ENCODE measurements at places on chromosomes 1 and 21.

DNA sequence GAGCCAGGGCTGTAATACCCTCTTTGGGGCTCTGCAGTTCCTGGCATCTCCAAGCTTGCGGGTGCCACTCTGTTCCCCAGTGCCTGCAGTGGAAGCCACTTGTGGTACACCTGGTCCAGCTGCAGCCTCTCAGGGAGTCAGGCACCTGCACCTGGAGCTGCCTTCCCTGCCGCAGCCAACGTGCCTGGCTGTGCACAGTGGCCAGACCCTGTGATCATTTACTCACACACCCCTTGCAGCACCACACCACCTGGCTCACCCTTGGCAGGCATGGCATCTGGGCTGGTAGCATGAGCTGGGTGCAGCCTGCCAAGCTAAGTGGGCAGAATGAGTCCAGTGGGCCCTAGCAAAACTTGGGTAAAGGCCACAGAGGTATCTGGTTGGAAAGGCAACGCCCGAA is 51.1 kb upstream of the NTPCR start:
- DNase-seq: no peak

- no peak for DNase-seq
These were observed 57.4 kb upstream of the CXADR start for GRCh38 chr21:17455451-17455850.

- no peak for DNase-seq
These were observed 78.5 kb downstream of the GALNT2 start for GRCh38 chr1:230145505-230145899.

DNA sequence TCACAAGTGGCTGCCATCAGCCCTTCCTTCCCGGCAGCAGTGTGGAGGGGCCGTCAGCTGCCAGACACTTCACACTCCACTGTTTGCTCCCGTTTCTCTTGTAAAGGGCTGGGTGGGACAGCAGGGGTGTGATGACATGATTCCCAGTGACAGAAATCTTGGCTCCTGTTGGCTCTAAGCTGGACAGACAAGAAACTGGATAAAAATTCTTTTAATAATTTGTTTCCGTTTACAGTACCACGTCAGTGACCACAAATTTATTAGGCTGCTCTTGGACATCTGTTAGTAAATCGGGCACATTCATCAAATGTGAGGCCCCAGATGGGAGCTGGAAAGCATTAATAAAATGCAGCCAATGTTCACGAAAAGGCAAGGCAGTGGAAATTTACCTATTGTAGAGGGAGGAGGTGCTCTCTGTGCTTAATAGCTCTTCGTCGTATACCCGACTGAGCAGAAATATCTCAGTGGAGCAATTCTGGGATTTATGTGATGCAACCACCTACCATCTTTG is 353.7 kb upstream of the GREM2 start:
- no peak for DNase-seq

DNA sequence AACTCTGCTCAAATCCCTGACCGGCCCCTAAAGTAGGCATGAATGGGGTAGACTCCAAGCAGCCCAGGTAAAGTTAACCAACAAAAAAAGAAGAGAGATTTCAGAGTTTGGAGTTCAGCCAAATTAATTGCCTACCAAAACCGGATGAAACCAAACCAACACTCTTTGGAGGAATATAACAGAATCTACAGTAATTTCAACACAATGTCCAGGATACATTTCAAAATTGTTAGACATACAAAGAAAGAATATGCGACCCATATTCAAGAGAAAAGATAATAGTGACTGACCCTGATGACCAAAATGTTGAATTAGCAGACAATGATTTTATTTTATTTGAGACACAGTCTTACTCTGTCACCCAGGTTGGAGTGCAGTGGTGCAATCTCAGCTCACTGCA is 12.6 kb downstream of the IL22RA1 start:
- no peak for DNase-seq

GRCh38 chr1:87084244-87084836 is 169.9 kb downstream of the HS2ST1 start:
- no peak for DNase-seq

DNA sequence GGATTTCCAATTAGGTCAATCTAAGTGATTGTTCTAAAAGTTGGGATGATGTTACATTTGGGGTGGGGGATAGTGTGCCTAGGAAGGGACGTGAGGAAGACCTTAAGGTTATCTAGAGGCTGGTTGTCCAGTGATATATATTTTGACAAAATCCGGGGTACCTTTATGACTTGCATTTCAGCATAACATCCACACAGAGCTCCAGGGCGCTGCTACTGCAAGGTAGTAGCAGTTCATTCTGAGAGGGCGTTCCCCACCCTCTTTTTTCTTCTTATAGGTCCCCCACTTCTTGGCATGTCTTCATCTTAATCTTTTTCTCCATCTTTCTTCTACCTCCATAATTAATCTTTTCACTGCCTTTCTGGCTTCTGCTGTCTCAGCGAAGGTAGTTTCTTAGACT is 161.9 kb downstream of the CACNA1E start:
- no peak for DNase-seq

DNA sequence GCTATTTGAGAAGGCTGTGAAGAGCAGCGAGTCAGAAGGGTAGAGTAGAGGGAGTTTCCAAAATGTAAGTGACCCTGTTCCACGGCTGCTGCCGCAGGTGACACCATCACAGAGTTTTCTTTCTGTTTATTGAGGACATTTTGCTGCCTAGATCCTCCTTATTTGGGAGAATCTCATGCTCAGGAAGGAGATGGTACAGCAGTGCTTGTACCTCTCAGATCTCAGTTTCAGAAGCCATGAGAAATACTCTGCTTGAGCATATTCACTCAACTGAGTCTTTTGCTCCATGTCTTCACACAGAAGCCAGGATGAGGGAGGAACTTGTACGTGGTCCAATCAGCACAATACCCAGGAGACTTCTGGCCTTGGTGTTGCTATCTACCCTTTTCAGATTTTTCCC is 1.6 kb downstream of the LCE7A start:
- DNase-seq: no peak

DNA sequence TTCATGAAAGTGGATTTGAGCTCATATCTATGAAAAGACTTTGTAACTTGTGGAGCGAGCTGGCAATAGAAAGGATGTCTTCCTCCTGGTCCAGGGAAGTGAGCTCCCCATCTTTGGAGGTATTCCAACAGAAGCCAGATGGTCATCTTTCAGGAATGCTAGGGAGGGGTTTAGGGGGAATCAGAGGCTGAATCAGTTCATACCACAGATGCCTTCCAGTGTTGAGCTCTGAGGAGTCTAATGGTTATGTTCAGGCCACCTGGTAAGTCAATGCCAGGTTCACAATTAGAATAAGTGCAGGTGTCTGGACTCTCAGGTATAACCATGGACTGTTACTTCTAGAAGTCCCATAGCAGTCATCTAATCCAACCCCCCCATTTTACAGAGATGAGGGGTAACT is 119.1 kb downstream of the ACTL8 start:
- no peak for DNase-seq

DNA sequence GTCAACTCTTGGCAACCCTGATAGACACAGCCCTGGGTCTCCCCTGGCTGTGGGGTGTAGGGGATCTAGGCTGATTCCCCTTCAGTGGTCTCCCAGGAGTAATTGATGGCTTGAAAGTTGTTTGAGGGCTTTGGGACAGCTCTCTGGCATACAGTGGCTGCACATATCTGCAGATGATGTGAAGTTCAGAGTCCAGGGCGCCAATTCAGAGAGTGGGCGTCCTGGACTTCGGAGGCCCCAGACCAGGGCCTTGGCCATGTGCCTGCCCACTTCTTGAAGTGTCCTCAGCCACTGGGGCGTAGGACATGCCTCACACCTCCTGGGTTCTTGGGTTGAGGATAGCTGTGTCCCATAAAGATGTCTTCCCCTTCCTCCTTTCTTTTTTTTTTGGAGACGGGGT is 2.6 kb downstream of the INAVA start:
- no peak for DNase-seq

- DNase-seq: no peak
These were observed 407.3 kb downstream of the USP25 start for GRCh38 chr21:16137106-16137505.

DNA sequence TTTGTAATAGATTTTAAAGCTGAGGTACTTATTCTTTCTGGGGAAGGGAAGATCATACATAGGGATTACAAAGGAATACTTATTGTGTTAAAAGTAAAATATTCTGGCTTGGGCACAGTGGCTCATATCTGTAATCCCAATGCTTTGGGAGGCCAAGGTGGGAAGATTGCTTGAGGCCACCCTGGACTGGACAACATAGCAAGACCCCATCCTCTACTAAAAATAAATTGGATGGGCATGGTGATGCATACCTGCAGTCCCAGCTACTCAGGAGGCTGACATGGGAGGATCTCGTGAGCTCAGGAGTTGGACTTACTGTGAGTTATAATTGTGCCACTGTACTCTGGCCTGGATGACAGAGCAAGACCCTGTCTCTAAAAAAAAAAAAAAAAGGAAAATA is 27.6 kb downstream of the GABPB2 start:
- DNase-seq: no peak

GRCh38 chr1:20149601-20150325 is 10.6 kb downstream of the PLA2G2F start:
- DNase-seq: no peak

DNA sequence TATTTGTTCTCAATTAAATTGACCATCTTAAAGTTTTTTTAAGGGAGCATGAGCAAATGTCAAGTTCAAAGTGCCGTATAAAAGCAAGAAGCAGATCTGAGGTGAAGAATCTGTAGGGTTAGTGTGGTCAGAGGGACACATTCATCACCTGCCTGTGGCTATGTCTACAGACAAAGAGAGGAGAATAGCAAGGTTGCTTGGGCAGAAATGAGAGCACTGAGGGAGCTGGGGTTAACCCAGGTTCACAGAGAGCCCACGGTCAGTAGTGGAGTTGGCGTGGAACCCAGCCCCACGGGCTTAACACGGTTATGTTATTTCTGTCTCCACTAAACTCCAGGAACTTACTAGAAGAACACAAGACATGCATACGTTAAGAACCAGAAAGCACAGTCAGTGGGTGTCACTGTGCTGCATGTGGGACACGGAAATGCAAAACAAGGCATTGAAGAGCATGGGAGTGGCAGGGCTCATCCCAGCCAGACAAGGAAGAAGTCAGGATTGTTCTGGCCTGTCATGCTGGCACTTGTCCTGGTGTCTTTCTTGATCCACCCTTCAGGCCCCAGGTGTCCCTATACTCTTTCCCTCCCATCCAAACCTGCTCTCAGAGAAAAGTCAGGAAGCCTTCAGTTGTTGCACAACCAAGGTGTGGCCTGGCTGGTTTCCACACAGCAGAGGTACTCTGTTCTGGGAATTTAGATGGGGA is 95.5 kb upstream of the IVNS1ABP start:
- no peak for DNase-seq

GRCh38 chr1:88877382-88877825 is 14.0 kb downstream of the GTF2B start:
- no peak for DNase-seq

GRCh38 chr1:19393046-19393445 is 80.9 kb downstream of the SLC66A1 start:
- DNase-seq: no peak

GRCh38 chr1:29346576-29346975 is 110.3 kb downstream of the PTPRU start:
- DNase-seq: no peak
